ENCODE measurements at places on chromosomes 12 and 14.

- no peak for DNase-seq
Measured at GRCh38 chr12:120814203-120814902, 88.7 kb downstream of the ACADS start.

- no peak for DNase-seq
Measured at GRCh38 chr14:39025250-39025809, 77.7 kb downstream of the SEC23A start.

DNA sequence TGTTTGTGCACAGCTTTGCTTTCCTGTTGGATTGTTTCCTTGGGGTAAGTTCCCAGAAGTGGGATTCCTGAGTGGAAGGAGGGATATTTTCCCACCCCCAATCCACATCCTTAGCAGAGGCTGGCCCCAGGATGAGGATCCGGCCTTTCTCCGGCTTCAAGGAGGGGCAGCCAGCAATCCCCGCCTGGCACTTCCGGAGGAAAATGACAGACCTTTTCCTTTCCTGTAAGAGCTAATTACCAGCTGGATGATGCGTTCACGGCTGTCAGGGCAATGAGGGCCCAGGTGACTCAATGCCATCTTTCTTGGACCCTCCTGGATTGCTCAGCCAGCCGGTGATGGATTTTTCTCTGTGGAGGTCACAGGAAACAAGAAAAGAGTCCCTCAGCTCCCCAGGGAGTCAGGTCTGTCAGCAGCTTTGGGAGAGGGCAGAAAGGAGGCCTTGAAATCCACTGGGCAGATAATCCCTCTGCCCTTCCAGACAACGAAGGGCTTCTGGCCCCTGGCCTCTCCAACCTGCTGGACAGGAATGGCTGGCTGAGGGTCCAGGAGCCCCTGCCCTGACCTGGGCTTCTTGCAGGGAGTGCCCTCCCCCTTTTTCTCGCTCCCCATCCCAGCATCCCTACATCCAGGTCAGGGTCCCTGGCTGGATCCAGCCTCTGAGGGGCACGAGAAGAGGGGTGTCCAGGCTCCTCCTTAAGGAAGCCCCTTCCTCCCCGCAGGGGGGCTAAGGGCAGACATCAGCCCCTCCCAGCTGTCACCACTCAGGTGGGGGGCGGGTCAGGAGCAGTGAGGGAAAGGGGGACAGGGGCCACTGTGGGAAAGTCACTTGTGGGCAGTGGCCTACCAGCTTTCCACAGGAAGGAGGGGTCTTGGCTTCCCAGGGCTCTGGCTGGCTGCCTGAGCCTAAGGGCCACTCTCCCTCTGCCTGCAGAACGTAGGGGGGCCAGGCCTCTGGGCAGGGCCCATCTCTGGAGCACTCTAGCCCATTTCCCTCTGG, 16.1 kb upstream of the CCDC85C start:
- DNase-seq, result no peak

- no peak for DNase-seq
Measured at GRCh38 chr14:28704153-28704552, 62.4 kb upstream of the FOXG1 start.

DNA sequence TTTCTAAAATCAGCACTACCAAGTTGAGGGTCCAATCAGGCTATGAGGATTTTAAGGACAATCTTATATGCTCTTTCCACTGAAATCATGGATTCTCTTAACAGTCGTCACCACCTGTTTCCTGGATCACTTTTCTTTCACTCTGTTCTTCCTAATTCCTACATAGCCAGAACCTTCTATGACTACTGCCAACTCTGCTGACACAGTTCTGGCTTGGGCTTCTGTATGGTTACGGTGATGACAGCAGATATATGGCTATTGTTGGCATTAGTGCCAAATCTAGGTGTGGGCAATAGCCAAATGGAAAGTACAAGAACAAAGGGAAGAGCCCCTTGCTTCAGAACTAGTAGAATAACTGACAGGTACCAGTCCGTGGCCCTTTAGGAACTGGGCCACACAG, 124.0 kb downstream of the ARID2 start:
- no peak for DNase-seq

DNA sequence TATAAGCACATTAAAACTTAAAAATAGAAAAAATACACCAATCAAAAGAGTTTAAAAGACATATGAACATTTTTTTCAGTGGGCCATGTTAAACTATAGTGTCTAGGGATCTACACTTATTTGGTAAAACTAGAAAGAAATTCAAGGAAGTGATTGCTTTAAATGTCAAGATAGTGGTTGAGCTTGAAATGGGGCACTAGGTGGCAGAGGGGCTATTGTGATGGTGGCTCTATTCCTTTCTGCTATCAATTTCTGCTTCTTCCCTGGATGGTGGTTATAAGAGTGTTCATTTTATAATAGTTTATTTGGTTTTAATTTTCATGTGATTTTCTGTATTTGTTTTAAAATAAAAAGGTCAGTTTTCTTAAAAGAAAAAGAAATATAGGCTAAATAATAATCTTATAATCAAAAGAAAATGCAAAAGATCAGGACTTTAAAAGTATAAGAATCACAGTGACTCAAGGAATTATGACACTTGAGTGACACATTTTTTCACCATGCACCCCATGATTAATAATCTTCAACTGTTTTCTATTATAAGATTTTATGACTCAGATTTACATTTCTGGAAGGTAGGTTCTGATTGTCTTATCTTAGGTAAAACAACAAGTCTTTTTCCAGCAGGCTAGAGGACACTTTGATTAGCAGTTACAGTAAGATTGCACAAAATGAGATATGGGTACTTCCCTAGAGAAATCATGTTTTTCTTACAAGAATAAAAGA, 137.5 kb downstream of the FSCB start:
- no peak for DNase-seq
